ENCODE measurements at places on chromosomes 7 and 10.

- peak; percentile 40 for ATAC-seq
Observed at GRCh38 chr10:97291357-97292096, 910 bp downstream of the ARHGAP19 start.

GRCh38 chr7:20383351-20383750 is 52.7 kb downstream of the ITGB8 start:
- no peak for ATAC-seq

- ATAC-seq = no peak
Observed at GRCh38 chr10:60910543-60910942, 33.4 kb downstream of the RHOBTB1 start.

- ATAC-seq = no peak
Observed at GRCh38 chr10:132879408-132880127, 62.8 kb downstream of the CFAP46 start.

- peak; percentile 53 for ATAC-seq
Observed at GRCh38 chr7:137961200-137962177, 40.4 kb downstream of the CREB3L2 start.

GRCh38 chr10:62961951-62962523 is 145.9 kb upstream of the EGR2 start:
- no peak for ATAC-seq

DNA sequence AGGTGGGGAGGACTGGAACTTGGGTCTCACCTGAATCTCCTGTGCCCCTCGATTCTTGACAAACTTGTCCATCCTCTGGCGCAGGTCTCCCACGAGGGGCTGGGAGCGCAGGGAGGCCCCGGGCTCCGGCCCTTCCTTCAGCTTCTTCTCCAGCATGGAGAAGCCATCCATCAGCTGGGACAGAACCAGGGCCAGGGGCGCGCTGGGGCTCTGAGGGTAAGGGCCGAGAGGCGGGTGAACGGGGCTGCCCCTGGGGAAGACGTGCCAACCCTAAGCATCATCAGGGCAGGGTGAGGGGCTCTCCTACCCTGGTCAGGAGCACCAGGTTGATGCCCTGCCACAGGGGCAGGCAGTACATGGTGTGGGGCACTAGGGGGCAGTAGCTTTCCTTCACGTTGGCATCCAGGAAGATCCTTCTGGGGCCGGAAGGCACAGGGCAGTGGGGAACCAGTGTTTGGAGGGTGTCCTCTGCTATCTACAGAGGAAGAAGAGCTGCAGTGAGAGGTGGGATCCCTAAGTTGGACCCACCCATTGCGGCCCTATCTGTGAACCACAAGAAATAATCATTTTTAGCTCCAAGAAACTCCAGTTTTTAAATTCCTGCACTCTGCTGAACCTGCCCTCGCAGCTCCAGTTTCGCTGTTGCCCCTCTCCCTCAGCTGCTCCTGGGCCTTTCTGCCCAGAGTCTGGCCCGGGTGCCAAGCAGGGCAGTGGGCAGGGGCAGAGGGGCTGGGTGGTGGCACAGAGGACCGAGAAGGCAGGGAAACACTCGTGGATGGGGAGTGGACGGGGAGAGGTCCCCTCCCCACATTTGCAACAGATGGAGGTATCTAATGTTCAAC is 10.8 kb upstream of the PYROXD2 start:
- ATAC-seq = peak; percentile 84

DNA sequence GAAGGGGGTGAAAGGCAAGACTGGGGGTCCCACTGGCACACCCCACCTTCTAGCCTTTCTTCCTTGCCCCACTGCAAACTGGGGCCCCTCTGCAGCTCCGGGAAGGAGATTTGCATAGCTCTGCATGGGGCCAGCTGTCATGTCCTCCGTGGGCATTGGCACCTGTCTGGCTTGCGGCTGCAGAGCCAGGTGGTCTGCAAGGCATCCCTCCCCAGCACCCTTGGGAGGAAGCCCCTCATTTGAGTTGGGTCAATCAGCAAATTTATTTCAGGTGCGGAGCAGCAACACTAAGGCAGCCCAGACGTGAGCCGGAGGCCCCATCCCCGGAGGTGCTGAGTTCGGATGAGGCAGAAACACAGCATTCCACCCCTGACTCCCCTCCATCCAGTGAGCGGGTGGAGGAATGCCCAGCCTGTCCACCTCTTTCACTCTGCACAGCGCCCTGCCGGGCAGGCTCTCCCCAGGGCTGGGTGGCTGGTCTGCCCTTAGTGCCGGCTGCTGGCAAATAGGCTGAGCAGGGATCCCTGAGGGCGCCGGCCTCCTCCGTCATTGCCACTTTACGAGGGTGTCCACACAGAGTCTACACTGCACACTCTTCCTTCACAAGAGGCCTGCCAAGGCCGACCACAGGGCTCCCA is 143.2 kb downstream of the TCERG1L start:
- no peak for ATAC-seq

- peak; percentile 91 for ATAC-seq
Observed at GRCh38 chr10:5666008-5666840, at the start of gene ASB13. Gene ASB13, minus strand, starts transcription at chr10:5666595. Its CDS starts 44 bp downstream, at chr10:5666551.

- no peak for ATAC-seq
Observed at GRCh38 chr7:41131956-41132355, 570.9 kb downstream of the INHBA start.

Data from SK-N-SH treated with all-trans-retinoic acid at 6 μM for 48 hours (cell line).